Effector CD8-positive, alpha-beta T cell (primary cell): ENCODE measurements at places on chromosomes 7 and 10.

DNA sequence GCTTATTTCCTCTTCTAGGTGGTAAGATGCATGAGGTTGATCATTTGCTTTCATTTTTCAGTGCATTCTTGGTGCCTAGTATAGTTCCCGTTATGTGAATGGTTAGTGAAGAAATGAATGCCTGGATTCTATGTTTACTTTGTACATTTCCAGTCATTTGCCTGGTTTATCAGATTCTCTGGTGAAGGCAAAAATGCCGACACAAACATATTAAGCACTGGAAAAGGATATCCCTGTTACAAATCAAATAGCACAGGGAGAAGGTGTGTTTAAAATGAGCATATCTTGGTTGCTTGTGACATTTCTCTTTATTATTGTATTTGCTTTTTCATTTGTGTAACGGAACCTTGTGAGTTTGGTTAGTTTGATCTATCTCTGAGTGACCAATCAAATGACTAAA is 211.3 kb downstream of the MBL2 start:
- no peak for DNase-seq

GRCh38 chr7:96084881-96085553 is 236.9 kb downstream of the SLC25A13 start:
- DNase-seq, result no peak

DNA sequence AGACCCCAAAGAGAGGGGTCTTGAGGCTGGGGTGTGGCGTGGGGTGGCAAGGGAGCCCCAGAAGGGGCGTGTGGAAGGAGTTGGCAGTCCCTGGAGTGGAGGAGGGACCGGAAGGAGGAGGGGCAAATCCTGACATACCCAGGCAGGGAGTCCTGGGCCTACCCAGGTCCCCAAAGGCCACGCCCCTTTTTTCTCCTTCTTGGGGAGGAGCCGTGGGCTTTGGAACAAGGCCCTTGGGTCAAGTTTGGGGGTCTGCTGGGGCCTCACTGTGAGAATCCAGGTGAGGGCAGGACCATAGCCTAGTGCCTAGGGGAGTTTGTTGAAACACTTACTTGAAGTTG is 1.2 kb upstream of the SMARCD3 start:
- no peak for DNase-seq

DNA sequence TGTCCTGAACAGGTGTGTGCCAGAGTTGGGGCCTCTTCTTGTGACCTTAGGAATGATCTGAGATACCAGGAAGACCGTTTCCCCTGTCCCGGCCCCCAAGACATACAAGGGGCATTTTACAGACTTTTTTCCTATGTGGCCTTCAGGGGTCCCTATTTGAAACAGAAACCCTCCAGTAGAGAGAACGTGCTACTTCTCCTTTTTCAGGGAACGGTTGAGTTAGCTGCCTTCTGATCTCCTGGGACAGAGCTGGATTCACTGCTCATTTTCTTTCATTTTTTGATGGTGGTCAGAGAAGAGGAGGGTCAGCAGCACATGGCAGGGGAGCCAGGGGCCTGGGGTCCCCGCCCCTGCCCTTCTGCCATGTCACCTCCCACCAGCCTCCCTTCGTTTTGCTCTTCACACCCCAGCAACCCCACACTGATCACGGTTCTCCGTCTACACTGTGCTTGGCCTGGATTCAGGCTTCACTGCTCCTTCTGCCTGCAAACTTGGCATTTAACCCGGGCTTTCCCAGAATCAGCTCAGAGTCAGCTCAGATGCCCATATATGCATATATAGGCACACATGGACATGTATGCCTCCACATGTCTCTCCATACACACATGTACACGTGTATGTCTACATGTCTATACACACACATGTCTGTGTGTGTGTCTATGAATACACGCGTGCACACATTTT is 138.1 kb upstream of the BTBD16 start:
- DNase-seq, result no peak

- DNase-seq, result no peak
Observed at GRCh38 chr7:108292541-108292940, 162.4 kb upstream of the LAMB4 start.

- DNase-seq, result no peak
Observed at GRCh38 chr10:127996586-127996985, 89.7 kb downstream of the PTPRE start.

- DNase-seq, result no peak
Observed at GRCh38 chr7:21371360-21371759, 56.5 kb upstream of the SP4 start.

- DNase-seq, result no peak
Observed at GRCh38 chr10:43208147-43209073, 58.5 kb downstream of the RASGEF1A start.

GRCh38 chr7:135644154-135644553 is 18.2 kb upstream of the STMP1 start:
- DNase-seq, result no peak

DNA sequence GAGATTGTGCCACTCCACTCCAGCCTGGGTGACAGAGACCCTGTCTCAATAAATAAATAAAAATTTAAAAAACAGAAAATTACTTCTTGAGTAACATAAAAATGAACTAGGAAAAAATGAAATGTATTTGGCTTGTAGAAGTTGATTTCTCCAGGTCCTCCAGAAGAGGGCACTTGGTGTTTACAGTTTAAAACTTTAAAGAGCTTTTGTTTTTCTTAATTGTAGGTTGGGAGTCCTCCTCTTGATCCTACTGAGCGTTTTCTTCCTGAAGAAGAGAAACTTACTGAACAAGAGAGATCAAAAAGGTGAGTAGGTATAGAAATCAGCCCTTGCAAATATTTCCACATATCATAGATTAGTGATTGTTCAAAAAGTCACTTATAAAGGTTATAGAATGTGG is 16.2 kb downstream of the KIFBP start:
- DNase-seq, result no peak

GRCh38 chr7:50185951-50186682 is 93.1 kb upstream of the ZPBP start:
- no peak for DNase-seq

DNA sequence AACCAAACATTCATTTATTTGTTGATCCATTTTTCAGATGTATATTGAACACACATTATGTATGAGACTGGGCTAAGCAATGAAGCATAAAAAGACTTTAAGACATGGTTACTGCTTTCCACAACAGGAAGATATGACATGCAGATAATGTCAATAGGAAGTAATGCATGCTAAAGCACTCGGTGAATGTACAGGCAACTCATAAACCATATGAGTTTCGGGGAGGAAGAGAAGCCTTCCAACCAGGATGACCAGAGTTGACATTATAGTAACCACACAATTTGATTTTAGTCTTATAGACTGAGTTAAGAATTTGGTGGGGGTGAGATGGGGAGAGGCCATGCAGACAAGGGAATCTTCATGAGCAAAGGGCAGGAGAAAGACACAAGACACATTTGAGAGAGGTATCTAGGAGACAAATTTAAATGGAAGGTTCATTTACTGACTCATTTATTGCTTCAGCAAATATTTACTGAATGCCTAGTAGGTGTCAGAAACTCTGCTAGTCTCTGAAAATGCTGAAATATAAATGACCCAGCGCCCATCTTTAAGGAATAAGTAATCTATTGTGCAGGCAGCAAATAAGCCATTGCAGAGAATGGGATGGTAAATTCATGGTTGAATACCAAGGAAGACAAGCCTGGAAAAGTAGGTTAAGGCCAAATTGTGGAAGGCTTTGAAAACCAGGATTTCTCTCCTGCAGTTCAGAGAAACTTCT is 19.0 kb upstream of the SLK start:
- no peak for DNase-seq

- no peak for DNase-seq
Observed at GRCh38 chr7:34156336-34156735, 251.0 kb downstream of the BMPER start.

DNA sequence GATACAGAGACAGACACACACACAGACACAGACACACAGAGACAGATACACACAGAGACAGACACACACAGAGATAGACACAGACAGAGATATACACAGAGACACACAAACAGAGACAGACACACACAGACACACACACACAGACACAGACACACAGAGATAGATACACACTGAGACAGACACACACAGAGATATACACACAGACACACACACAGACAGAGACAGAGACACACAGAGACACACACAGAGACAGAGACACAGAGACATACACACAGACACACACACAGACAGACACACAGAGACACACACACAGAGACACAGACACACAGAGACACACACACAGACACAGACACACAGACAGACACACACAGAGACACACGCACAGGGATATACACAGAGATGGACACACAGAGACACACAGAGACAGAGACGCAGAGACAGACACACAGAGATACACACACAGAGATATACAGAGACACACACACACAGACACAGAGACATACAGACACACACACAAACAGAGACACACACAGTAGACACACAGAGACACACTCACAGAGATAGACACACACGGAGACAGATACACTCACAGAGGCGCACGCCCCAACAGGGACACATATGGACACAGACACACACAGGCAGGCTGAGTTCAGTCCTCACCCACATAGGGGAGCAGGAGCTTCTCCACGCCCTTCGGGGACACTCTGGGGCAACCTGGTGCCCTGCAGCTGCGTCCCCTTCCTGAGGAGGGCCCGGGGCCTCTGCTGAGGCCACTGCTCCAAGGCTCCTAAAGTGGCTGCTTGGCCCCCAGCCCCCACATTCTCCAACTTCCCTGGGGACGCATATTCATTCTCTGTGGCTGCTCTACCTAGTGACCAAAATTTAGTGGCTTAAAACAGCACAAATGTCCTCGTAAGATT is 10.3 kb upstream of the PPP2R2D start:
- DNase-seq, result no peak

- no peak for DNase-seq
Observed at GRCh38 chr7:133854739-133855138, 272.4 kb upstream of the LRGUK start.

DNA sequence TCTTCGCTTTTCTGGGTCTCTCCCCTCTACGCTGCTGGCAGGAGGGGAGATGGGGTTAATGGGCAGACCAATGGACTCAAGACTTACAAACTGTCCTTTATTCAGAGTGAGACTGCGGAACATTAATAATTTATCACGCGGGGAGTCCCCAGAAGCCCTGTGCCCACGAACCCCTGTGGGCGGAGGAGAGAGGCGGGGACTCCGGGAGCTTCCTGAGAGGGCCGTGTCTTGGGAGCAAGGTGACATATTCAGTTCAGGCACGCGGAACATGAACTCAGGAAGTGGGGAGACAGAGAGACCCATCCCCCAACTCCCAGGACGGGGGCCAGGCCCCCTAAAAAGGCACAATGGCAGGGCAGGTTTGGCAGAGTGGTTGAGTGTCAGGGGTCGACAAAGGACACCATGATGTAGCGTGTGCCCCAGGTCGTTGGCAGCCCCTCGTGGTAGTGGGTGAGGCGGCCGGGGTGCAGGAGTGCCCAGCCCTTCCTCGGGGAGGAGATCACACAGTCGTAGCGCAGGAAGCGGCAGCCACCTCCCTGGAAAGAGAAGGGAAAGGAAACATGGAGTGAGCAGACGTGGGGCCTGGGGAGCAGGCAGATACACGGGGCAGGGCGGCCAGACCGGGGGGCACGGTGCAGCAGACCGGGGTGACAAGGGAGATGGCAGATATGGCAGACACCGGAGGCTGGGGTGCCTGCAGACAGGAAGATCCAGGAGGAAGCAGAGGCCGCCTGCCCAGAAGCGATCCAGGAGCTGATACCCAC is 5.2 kb upstream of the MOGAT3 start:
- no peak for DNase-seq

- DNase-seq, result no peak
Observed at GRCh38 chr7:149261316-149261828, 624 bp upstream of the ZNF783 start.

GRCh38 chr10:121064491-121064890 is 213.3 kb downstream of the WDR11 start:
- no peak for DNase-seq

DNA sequence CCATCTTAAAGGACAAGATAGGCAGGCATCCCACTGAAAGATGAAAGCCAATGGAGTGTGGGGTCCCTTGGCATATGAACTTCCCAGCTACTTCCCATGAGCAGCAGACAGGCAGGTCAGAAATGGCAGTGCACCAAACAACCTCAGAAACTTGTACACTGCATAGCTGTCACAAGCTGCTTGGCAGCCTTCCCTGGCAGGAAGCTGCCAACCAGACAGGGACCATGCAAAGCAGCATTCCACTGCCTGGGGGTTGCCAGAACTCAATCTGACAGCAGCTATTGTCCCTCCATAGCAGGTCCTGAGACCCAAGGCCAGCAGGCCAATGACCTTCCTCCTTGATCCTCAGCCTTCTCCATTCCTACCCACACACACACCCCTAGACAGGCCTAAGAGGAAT is 139.5 kb downstream of the PLCE1 start:
- DNase-seq, result no peak
